Tongue (tissue), 3 donors: ENCODE measurements at places on chromosomes 16 and 17.

- DNase-seq = peak; percentile 8
These were observed 8.9 kb downstream of the OR4D1 start for GRCh38 chr17:58156839-58157803.

DNA sequence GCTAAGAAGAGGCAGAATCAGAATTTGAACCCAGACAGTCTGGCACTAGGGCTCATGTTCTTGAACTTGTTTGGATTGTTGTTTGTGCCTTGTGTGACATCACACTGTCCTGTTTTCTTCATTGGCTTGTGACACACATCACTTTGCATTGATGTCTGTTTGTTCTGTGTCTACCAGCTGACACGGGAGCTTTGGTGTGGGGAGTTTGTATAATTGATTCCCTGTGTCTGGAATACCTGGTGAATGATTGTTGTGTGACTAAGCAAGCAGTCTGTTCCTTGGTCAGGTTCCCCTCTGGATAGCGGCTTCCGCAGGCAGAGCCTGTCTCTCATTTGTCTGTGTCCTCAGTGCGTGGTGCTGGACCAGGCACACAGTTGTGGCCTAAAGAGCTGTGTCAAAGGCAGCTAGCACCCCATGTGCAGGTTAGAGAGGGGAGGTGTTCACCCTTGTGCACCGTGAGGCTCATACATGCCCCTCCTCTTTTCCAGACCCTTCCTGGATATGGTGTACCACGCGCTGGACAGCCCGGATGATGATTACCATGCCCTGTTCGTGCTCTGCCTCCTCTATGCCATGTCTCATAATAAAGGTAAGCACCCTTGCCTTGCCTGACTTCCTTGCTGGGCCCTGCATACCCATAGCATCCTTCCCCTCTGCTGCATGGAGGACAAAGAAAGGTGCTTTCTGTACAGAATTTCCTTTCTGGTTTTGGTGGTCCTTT lies 80.1 kb downstream of the CLEC16A start:
- no peak for DNase-seq

DNA sequence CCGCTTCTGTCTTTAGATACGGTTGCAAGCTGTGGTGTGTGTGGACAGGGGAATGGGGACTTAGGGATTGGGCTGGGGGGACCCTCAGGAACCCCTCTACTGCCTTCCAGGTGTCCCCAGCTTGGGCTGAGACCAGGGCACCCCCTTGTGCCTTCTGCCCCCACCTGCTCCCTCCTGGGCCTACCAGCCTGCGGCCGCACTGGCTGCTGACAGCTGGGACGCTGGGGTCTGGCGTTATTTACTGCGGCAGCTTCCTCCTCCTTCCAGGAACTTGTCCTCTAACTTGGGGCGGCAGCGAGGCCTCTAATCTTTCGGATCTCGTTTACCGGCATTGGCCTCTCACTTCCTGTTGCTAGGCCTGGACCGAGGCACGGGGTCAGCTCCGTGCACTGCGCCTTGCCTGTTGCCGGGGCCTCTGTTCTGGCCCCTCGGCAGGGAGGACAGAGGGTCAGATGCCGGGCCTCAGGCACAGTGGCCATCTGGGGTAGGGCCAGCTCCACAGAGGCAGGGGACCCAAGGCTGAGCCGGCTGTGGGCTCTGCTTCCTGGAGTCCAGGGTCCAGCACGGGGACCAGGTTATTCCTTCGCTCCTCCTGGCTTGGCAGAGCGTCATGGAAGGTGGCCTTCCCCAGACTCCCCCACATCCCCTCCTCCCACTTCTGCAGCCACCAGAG lies 31.8 kb downstream of the TMEM235 start:
- no peak for DNase-seq

DNA sequence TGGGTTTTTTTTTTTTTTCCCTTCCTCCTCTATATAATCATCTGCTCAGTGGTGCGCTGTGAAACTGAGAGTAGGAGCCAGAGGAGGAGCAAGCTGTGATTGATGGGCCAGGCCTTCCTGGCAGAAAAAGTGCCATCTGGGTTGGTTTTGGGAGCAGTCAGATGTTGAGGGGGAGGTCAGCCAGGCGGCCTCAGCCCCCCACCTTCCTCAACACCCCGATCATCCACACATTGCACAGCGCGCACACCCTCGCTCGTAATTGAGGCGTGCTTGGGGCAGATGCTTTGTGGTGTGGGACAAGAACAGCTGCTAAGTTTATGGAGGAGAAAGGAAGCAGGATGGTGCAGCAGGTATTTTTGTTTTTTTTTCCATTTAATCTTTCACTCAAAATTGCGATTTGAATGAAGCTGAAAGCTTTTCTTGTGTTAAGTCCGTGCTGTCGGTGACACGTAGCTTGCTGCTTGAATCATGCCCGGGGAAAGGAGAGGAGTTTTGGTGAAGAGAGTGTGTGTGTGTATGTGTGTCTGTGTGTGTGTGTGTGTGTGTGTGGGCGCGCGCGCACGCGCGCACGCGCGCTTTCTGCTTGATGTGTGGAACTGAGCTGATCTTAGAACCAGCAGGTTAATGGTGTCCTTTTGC lies 177.4 kb downstream of the RBFOX1 start:
- peak; percentile 34 for DNase-seq

DNA sequence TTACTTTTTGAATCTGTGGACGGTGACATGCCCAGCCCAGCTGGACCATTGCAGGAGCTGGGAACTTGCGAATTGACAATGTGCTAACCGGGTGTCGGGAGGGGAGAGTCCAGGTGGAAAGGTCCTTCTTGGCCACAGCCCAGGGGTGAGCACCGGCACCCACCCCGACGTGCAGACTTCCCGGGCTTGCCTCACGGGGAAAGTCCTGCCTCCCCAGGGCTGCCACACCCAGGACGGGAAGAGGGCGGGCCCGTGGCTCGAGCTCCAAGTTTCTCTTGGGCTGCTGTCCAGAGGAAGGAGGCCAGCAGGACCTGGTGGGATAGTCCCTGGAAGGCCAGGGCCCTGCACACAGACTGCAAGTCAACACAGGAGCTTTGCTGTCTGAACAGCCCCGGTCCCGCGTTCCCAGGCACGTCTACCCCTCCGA lies 17.7 kb downstream of the CARD14 start:
- DNase-seq = no peak
